ENCODE measurements at places on chromosomes 12 and 14. TPM values are rescaled to one million over a fixed set of nuclear protein-coding genes. Genes with fewer than 3 reads are reported as not detected.

HSPA2 gene
- 7.2 TPM for total RNA-seq

RNF212B gene
- total RNA-seq = not detected

MYF6 gene
- total RNA-seq = not detected

PITPNM2 gene
- total RNA-seq = 2.2 TPM

TAPBPL gene
- total RNA-seq = 11.0 TPM
